ENCODE measurements at places on chromosomes 1 and 21.
A peak's percentile ranks its signal among the peaks of the same experiment; 100 is the strongest.

DNA sequence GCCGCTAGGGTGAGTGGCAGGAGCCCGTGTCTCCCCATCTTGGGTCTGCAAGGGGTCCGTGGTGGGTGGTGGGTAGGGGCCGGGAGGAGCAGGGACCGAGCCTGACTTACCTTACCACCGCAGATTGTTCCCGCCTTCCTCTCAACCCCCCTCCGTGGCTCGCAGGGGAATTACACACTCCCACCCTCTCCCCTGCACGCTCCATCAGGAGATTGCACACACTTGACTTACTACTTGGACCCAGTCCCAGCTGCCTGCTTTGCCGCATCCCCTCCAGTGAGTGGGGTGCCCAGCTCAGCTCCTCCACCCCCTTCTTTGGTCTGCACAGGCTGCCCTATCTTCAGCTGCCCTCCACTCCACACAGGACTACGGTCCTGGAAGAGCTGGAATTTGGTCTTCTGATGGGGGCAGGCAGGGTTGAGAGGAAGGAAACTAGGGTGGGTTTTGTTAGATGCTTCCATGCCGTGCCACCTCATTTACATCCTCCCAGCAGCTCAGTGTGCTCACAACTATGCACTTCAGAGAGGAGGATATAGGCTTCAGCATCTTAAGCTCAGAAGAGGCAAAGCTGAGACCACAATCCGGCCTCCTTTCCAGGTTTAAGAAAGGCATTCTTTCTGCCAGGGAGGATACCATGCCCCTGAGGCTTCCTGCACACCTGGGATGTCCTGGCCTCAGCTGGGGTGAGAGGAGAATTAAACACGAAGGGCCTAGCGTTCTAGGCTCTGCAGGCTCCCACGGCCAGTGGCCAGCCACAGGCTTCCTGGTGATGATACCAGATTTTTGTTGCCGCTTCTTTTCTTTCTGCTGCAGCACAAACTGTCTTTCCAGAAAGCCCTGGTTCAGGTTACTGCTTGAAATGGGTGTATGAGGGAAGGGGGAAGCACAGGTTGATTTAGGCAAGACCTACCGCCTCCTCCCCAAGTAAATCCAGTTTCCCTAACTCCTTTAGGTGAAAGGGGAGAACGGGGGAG lies 2.3 kb downstream of the KCNC4 start:
- DNase-seq, result peak; percentile 14

DNA sequence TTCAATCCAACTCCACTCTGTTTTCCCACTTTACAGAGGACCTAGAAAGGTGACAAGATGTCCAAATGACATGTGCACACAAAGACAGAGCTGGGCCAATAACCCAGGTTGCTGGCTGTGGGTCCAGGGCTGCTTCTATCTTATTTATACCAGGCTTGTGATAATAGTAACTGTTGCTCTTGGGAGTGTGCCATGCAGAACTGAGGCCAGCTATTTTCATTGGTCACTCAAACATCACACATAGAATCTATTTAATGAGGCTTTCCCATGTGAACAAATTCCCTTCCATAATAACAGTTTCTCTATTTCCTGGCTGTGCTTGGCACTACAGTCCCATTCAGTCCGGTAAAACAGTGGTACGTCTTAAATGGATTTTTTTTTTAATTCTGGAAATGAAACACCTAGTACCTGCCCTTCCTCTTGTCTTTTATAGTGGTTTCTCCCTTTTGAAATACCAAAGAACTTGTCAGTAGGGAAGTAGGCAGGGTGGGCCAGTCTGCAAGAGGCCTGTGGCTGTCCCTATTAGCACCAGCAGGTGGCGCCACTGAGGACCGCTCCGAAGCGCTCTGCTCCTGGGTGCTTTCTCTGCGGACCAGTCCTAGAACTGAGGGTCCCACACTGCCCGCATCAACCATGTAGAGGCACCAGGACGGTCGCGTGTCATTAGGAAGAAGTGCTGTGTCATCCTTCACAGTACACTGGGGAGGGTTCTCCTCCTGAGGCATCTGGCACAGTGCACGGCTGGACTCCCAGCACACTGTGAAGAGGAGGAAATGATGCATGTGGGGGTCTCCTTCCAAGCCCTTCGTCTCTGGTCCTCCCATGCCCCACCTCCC lies 52.1 kb downstream of the GPR161 start:
- no peak for DNase-seq

- no peak for DNase-seq
Observed at GRCh38 chr1:15758343-15758931, at the start of gene FBLIM1. Gene FBLIM1, plus strand, starts transcription at chr1:15758795. Its CDS starts 6,189 bp downstream, at chr1:15764984.

GRCh38 chr1:90174246-90174645 lies 179.3 kb downstream of the ZNF326 start:
- no peak for DNase-seq

DNA sequence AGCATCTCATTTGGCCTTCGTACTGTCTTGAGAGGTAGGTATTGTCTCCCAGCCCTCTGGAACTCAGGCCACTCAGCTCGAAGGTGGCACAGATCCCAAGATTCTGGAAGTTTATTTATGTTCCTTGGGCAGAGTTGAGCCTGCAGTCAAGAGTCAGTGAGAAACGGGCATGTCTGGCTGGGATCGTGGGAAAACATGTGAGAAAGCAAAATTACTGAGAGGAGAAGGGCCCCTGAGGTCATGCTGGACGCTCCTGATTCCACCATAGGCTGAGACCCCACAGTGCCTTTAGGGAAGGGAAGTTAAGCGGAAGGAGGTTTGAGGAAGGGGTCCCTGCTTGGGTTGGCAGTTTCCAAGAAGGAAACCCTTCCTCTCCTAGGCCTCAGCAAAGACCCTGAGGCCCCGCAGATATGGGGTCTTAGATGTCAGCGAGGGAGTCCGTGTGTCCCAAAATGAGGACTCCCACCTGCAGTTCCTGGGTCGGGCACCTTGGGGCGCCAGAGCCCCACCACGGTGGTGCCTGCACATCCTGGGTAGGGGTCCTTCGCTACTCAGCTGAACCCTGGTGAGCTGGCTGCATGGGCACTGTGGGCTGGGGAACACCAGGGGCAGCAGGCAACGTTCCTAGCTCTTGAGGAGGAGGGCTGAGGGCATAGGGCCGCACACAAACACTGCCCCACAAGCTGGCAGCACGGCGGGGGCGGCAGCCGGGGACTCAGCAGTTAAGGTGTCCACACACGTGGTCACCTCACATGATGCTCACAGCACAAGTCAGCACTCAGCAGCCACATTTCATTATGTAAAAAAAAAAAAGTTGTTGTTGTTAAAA lies 12.3 kb upstream of the SEMA4A start:
- no peak for DNase-seq

GRCh38 chr1:42847721-42848460 lies 1.5 kb downstream of the ZNF691 start:
- DNase-seq, result no peak

- DNase-seq, result no peak
Observed at GRCh38 chr1:192133350-192133926, 24.8 kb upstream of the RGS18 start.

- DNase-seq, result no peak
Observed at GRCh38 chr1:211305044-211305443, 21.6 kb upstream of the TRAF5 start.

GRCh38 chr1:64246294-64246917 lies 43.0 kb downstream of the UBE2U start:
- DNase-seq, result peak; percentile 41

- peak; percentile 33 for DNase-seq
Observed at GRCh38 chr1:61426254-61426653, 298.7 kb downstream of the TM2D1 start.

GRCh38 chr1:17615157-17615556 lies 75.7 kb downstream of the ARHGEF10L start:
- DNase-seq, result no peak

GRCh38 chr1:202076050-202076511 lies 46.6 kb upstream of the GPR37L1 start:
- DNase-seq, result no peak

DNA sequence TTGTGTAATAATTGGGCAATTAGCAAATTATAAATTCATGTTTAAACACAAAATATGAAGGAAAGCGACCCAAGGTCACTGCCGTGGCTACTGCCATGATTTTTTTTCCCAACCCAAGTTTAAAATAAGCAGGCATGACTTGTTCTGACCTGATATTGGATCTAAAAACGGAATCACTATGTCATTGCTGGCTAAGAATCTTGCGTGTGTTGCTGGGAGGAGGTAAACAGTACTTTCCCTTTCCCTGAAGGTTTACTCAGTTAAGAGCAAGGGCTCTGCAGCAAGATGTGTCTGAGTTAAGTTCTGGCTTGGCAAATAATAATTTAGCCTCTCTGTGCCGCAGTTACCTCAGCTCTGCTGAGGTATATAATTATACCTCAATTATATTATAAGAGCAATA lies 125.7 kb upstream of the L1TD1 start:
- DNase-seq, result peak; percentile 3

- DNase-seq, result no peak
Observed at GRCh38 chr1:190685676-190686075, 208.0 kb upstream of the BRINP3 start.

DNA sequence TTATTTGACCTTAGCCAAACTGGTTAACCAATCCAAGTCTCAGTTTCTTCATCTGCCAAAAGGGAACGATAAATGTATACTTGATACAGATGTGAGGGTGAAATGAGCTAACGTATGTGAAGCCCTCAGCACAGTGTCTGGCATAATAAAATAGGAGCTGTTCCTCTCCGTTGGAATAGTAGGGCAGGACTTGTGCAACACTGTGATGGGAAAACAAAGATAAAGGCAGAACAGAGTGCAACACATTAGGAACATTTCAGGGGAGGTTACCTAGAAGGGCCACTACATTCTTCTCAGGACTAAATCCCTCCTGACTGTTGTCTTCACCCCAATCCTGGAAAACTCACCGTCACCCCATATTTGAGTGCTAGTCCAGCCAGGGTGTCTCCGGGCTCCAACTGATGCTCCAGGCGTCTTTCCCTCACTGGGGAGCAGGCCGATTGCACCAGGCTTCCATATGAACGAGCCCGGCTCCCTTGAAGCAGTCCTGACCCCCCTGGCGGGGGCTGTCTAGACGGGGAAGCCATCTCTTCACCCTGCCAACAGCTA lies 896 bp downstream of the LYSMD1 start:
- no peak for DNase-seq

DNA sequence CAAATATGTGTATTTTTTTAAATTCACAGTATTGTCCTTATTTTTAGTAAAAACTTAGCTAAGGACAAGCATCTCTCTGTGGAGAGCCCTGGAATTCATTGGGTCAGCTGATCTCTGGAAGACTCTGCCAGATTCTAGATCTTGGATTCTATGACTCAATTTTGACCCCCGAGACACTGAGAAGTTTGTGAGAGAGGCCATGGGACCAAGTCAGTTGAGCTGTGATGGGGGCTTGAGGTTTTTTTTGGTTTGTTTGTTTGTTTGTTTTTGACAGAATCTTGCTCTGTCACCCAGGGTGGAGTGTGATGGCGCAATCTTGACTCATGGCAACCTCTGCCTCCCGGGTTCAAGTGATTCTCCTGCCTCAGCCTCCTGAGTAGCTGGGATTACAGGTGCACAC lies 13.5 kb downstream of the SHISA4 start:
- DNase-seq, result no peak

DNA sequence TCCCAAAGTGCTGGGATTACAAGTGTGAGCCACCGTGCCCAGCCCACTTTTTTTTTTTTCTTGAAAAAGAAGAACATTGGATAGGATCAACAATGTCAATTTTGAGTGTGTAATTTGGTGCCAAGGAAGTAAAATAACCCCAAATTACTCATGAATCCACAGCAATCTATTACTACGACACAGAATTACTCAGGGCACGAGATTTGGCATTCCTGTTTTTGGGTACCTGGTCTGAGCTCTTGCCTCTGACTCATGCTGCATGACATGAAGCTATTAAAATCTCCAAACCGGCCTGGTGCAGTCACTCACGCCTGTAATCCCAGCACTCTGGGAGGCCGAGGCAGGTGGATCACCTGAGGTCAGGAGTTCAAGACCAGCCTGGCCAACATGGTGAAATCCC lies 10.4 kb downstream of the RNF19B start:
- DNase-seq, result no peak

GRCh38 chr1:236882678-236883077 lies 87.6 kb downstream of the MTR start:
- no peak for DNase-seq

GRCh38 chr1:171254859-171255258 lies 6.6 kb downstream of the FMO1 start:
- no peak for DNase-seq

DNA sequence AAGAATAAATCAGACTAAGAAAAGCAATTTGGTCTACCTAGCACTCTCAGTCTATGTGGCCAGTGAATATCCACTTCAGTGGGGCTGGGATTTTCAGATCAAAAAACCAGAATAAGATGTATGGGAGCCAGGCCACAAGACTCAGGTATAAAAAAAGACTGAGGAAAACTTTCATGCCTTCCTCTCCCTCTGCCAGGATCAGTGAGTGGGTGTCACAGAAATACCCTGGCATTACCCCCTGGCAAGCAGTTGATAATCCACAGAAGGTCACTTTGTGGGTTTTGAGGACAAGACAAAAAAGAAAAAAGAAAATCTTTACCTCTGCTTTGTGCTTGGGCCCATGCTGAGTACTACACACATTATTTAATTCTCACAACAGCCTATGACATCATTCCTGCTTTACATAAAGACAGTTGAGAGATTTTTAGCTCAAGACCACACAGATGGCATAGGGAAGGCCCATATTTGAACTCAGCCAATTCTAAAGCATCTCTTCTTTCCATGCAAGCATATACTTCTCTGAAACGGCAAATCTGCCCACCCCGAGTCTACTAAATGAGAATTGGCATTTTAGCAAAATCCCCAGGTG lies 57.6 kb downstream of the DESI2 start:
- no peak for DNase-seq

GRCh38 chr1:66288048-66288447 lies 245.9 kb upstream of the SGIP1 start:
- no peak for DNase-seq

DNA sequence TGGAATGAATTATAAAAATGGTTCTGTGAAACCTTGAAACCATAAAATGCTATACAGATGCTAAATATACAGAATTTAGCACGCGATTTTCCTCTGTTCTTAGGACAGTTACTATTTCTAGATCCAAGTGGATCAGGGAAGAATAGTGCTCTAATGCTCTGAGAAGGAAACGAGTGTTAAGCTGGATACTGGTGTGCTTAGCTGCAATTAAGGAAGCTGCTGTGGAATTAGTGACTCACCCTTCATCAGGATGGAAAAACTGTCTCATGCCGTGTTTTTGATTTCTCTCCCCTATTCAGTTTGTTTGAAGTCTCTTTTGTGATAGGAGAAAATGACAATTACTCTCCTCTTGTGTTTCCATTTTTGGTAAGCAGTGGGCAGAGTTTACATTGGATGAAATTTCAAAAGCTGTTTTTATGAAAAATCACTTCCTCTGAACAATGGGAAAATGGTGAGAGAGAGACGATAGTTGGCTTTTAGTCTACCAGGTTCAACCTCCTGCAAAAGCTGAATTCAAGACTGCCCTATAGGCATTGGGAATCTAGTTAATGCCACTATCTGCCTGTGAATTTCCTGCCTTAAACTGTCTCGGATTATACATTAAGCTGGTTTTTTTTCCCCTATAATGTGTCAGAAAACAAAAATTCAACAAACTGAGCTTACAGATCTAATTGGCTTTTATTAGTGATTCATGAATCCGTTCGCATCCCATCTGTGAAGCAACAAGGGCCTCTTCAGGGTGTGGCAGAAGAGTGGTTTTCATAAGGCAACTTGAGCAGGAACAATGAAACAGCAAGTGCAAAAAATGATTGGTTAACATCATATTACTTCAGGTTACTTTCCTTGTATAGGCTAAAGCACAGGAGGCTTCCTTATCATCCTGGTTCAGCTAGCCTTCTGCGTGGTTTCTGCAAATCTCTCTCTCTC lies 179.8 kb downstream of the ST6GALNAC3 start:
- peak; percentile 64 for DNase-seq
